ENCODE measurements at places on chromosomes 2 and 18.

- no peak for DNase-seq
Observed at GRCh38 chr18:48778344-48779011, 172.3 kb downstream of the SMAD7 start.

GRCh38 chr2:10537522-10538199 is 89.5 kb upstream of the ODC1 start:
- DNase-seq = no peak

DNA sequence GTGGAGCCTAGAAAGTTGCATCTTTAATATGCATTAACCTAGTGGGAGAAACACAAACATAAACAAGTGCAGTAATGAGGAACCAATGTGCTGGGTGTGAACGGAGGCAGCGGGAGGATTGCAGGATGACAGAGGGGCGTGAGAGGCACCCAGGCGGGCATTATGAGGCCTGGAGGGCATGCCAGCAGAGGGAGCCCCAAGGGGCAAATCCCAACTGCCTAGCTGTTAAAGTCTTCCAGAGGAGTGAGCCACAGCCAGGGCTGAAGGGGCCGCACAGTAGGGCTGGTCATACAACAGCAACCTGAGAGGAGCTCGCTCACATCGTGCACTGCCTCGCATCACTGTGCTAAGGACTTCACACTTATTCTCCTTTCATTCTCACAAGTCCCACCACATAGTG is 13.3 kb upstream of the PRELID3A start:
- no peak for DNase-seq

DNA sequence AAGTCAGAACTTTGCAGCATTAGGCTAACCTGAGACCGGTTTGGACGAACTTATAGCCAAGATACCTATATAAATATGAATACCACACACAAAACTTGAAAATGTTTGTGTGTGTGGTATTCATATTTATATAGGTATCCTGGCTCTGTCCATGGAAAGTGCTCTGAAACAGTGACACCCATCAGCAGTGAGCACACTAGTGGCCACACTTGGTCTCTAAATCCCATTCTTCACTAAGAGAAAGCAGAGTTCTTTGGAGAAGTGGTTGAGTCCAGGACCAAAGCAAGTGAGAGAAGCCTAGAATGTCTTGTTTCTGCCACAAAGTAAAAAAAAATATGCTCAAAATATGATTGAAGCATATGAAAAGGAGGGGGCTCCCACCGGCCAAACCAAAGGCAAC is 146.5 kb downstream of the TWIST2 start:
- no peak for DNase-seq

- no peak for DNase-seq
Observed at GRCh38 chr2:207362716-207363115, 167.0 kb upstream of the CREB1 start.

DNA sequence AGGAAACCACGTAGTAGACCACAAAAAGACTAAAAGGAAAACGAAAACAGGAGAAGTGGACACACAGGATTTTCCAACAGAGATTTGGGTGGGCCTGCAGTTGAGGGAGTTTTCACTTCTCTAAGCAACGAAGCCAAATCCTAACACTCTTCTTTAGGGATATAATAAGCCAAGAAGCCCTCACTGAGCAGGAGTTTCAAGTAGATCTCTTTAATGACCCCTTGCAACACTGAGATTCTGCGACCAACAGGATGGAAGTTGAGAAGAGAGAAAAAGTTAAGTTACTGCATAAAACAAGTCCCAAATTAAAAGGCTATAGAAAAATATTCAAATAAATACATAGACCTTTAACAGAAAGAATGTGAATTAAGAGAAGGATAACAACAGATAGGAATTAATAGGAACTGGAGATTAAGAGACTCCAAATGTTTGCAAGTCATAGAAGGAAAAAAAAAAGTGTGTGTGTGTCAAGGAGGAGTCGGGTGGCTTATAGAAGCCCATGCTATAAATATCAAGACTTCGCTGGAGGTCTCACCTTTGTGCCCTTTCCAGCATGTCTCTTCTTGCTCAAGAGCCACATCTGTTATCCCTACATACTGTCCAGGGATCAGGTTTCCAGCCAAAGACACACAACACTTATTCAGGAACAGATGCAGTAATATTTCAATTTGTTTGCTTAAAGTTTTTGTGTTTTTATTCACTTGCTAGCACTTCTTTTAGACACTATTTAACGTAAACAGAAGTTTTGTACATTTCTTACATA is 69.4 kb upstream of the ARHGAP28 start:
- no peak for DNase-seq

DNA sequence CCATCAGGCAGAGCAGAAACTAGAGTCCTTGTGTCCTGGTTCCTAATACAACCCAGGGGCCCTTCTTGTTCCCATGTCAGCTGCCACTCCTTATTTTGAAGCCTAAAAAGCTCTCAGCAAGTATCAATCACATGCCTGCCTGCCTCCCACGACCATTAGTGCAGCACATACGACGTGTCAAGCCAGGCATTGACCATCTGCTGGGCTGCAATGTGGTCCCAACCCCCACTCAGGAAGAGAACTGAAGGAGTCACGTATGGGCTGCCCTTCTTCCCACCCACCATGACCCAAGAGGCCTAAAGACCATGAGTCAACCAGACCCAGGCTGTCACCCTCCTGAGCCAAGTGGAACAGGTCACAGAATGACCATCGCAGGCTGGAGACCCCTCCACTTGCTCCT is 98.8 kb downstream of the KLHL29 start:
- DNase-seq = no peak

DNA sequence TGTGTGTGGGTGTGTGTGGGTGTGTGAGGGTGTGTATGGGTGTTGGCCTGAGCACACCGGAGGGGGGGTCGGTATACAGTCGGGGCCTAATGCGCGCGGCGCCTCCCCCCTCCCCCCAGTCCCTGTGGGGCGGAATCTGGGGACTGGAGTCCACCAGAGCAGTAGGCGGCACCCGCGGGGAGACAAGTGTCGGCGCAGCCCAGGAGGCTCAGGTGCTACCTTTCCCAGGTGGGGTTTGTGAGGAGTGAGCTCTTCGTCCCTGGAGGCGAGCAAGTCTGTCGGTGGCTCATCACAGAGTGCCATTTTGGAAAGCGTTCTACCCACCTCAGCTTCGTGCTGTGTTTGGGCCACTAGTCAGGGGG is 2896.1 kb upstream of the TEKT4 start:
- DNase-seq = no peak

- DNase-seq = no peak
Observed at GRCh38 chr2:27988718-27989117, 98.2 kb downstream of the BABAM2 start.

GRCh38 chr2:172928756-172929155 is 146.9 kb upstream of the MAP3K20 start:
- DNase-seq = no peak

GRCh38 chr2:437756-438393 is 150.0 kb upstream of the ALKAL2 start:
- DNase-seq = no peak

DNA sequence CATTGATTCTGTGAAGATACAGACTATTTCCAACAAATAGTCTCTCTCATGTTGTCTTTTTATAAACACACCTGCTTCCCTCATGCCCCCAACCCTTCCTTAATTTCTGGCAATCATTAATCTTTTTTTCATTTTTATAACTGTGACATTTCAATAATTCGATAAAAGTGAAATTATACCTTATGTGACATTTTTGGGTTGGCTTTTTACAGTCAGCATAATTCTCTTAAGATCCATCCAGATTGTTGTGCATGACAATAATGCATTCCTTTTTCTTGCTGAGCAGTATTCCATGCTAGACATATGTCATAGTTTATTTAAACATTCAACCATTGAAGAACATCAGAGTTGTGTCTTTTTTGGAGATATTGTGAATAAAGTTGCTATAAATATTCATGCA is 541.8 kb upstream of the VRK2 start:
- no peak for DNase-seq

DNA sequence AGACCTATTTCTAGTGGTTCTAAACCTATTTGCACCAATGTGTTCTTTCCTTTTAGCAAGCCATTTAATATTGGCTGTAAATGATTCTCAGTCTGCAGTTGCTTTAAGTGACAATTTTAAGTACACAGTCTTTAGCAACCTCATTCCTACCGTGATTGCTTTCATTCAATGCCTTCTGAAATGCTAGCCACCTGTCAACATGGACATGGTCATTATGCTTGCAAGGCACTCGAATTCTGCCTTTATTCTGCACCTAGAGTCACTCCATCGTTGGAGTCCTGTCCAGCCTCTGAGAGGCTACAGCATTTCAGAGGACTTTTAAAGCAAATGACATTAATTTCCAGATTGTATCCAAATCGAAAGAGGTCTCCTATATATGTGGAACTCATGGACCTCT is 115.1 kb downstream of the IRS1 start:
- DNase-seq = no peak

DNA sequence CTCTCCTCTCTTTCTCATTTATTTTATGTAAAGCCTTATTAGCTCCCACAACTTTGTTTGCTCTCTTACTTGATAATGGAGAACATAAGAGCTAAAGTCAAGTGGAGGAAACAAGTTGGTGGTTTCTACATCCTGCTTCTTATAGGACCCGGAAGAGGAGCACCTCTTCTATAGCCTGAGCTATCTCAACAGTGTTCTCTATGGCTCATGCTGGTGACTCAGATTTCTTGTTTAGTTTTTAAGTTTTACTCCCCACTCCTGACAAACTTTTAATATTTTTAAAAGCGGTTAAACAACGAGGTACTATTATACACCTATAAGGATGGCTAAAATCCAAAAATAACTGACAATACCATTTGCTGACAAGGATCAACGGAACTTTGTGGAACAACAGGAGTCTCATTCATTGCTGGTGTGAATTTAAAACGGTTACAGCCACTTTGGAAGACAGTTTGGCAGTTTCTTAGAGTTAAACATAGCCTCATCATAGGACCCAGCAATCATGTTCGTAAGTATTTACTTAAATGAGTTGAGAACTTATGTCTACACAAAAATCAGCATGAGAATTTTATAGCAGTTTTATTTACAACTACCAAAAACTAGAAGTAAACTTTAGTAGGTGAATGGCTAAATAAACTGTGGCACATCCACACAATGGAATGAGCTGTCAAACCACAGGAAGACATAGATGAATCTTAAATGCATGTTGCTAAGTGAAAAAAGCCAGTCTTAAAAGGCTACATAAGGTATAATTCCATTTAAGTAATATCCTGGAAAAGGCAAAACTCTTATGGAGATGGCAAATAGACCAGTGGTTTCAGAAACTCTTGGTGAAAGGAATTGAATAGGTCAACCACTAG is 12.7 kb upstream of the CDC42EP3 start:
- DNase-seq = no peak

- no peak for DNase-seq
Observed at GRCh38 chr18:37634516-37634915, 68.9 kb upstream of the CELF4 start.

DNA sequence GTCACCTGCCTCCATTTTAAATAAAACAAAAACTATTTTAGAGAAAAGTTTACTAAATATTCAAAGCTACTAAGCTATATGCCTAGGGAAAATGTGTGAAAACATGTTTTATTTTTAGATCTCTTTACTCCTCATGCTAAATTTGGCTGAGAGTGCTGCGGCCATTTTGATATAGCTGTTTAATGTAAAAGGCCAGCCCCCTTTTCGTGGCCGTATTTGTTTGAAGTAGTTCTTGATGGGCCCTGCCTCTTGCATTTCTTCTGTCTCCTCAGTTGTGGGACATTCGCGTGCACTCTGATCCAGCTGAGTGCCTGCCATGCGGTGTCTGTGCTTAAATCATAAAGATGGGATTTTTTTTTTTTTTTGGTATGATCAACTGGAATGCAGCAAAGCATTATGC is 64.0 kb downstream of the ZNF407 start:
- DNase-seq = no peak

DNA sequence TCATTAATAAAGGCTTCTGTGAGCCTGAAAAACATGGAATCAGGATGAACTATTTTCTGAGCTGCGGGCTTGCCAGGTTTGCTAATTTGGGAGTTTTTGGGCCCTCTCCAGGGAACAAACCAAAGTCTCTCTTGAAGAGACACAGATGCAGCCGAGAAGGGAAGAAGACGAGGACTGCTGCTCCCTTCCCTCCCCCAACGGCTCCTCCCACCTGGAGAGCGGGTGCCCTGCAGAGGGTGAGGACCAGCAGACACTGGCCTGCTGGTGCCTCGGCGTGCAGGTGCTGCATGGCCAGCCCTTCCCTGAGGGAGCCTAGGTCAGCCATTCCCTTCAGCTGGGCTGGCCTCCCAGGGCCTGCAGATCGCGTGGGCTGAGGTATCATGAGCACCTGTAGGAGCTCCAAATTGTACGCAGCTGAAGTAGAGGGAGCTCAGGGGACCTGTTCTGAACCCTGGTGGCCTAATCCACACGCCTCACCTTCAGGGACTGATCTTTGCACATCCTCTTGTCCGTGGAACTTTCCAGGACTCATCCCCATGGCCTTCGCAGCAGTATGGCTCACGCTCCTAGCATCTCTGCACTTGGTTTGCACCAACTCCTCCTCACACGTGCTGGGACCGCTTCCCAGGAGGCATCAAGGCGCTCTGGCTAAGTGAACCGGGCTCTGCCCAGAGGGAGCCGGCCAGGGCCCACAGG is 19.5 kb downstream of the EMX1 start:
- no peak for DNase-seq

- no peak for DNase-seq
Observed at GRCh38 chr2:240898108-240898730, 2.3 kb upstream of the MAB21L4 start.

GRCh38 chr2:141513853-141514252 is 617.0 kb downstream of the LRP1B start:
- no peak for DNase-seq

DNA sequence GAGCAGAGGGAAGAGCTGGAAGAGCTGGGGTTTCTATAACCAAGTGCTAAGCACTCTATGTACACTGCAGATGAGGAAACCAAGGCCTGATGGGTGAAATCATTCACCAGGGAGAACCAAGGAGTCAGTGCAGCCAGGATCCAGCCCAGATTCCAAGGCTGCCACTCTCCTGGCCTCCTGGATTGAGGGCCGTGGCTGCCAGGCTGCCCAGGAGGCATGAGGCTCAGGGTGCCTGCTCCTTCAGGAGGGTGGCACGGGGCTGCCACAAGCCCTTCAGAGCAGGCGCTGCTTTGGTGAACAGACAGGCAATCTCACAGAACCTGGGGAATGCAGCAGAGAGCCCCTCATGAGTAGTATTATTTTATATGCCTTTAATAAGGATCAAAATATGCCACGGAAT is 293.7 kb upstream of the HDAC4 start:
- no peak for DNase-seq

DNA sequence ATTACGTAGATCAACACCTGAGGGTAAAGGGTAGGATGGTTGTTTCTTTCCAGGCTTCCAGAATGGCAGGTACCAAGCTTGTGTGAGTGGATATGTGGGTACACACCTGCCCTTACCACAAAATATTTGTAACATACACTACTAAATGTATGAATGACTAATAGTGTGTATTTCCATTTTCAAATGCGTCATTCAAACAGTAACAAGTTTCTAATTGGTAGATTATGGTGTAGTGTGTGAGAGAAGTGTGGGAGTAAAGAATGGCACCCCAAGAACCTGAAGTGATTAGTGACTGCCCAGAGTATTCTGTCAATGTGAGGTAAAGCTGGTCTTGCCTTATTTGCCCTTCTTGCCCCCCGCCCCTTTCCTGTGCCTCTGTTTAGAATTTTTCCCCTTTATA is 21.1 kb downstream of the AGPS start:
- DNase-seq = no peak
